Lung (tissue), 17 donors: ENCODE measurements at places on chromosomes 4 and X.

DNA sequence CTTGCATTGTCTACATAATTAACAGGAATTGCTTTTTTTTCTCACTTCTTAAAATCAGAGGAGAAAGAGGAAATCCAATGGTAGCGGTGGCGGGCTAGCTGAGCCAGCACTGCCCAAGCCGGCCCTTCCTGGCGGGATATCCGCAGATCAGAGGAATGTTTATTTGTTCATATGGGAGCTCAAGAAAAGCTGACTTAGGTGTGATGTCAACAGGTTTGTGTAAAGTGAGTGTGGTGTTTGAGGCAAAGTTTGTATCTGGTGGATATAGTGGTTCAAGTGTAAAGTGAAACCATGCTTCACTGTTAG, 466 bp upstream of the SLC39A8 start:
- no peak for DNase-seq

- DNase-seq, result no peak
Measured at GRCh38 chr4:4486969-4487368, 54.9 kb downstream of the STX18 start.

GRCh38 chrX:46247456-46247855, 297.8 kb downstream of the ZNF674 start:
- no peak for DNase-seq

- DNase-seq, result no peak
Measured at GRCh38 chrX:19882066-19882775, 5.2 kb downstream of the SH3KBP1 start.

GRCh38 chr4:52951016-52951415, 88.9 kb downstream of the RASL11B start:
- DNase-seq, result no peak

- no peak for DNase-seq
Measured at GRCh38 chr4:75505630-75506029, 8.6 kb downstream of the RCHY1 start.

DNA sequence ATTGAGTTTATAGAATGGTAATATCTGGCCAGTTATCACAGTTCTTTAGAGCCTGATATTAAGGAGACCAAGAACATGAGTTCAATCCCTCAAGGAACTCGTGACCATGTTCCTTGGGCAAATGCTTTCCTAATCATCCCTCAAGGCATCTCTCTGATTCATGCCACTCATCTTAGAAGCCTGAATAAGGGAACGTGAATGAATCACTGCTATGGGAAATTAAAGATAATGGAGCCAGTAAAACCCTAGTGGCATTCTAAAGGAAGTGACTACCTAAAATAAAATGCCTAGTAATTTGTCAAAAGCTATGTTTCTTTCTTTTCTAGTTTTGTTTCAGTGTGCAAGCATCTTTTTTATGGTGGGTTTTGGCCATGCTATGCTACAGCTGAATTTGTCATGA, 1161.3 kb downstream of the C4orf33 start:
- DNase-seq, result no peak

- DNase-seq, result no peak
Measured at GRCh38 chr4:7422151-7422897, 12.4 kb downstream of the PSAPL1 start.

DNA sequence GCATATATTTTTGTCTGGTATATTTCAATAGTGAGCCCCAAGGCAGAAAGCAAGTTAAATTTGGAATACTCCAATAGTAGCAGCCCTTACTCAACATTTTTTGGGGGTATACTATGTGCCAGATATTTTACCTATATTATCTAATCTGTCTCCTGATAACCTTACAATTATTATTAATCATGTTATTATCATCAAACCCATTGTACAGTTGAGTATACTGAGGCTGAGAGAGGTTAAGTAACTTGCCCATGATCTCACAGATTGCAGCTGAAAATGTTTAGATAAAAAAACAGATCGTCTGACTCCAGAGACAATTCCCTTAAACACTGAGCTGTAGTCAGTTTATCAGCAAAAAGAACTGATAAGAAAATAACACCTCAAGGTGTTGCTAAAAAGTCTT, 6.5 kb upstream of the RBBP7 start:
- no peak for DNase-seq

- DNase-seq, result peak; percentile 3
Measured at GRCh38 chr4:169922632-169923276, 103.4 kb downstream of the MFAP3L start.

DNA sequence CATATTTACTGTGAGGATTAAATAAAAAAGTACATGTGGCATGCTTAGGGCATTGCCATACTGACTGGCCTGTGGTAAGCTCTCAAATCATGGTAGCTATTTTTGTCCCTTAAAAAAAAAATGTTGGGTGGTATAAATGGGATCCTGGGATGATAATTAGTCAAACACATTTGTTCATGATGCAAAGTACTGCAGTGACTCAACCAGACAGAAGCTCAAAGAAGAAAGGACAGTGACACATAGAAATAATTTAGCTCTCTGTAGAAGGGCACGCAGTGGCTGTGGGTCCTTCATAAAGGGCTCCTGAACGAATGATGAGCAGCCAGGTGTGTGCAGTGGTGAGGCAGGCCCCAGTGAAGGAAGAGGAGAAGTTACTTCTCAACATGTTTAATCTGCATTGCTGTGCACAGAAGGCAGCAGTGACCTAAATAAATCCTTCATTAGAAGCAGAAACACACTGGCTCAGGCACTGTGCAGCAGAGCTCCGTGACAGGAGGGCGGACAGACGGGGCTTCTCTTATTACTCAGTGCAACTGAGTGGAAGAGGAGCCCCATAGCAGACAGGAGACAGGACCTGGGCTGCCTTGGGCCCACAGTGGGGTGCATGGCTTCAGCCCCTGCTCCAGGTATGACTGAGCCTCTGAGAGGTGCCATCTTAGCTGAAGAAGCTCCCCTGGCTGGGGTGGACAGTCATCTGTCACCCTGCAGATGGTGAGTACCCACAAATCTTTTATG, 20.3 kb downstream of the HS3ST1 start:
- no peak for DNase-seq

GRCh38 chrX:68865300-68865699, 36.5 kb downstream of the EFNB1 start:
- no peak for DNase-seq

- DNase-seq, result no peak
Measured at GRCh38 chr4:152118819-152119553, 358.2 kb upstream of the GATB start.

DNA sequence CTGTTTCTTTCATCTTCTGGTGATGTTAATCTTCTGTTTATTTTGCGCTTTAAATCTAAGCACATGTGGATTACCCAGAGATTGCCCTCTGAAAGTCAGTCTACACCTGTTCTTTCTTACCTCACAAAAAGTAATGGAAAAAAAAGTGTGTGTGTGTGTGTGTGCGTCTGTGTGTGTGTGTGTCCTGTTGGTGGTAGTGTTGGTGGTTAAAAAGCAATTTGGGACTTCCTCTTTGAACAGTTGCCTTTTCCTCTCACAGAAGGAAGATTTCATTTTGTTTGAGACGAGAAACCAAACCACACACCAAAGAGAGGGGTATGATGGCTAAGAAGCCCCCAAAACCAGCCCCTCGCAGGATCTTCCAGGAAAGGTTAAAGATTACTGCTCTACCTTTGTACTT, at the start of gene STAP1:
STAP1 (plus strand) TSS at position 235 of the 400 bp plus-strand sequence; CDS start at position 318, 83 bp downstream.
- no peak for DNase-seq
